ENCODE measurements at places on chromosomes 7 and 10. TPM values are rescaled to one million over a fixed set of nuclear protein-coding genes. Genes with fewer than 3 reads are reported as not detected.

HGF gene
- total RNA-seq: under 0.01 TPM

GHRHR gene
- not detected for total RNA-seq

SEMA4G gene
- total RNA-seq: 1.3 TPM

OR2A5 gene
- total RNA-seq: not detected

DDX50 gene
- total RNA-seq: 36.0 TPM

CASTOR2 gene
- total RNA-seq: 4.0 TPM

PDE1C gene
- 0.34 TPM for total RNA-seq

HOXA9 gene
- not detected for total RNA-seq

C10orf62 gene
- 0.73 TPM for total RNA-seq

JCAD gene
- under 0.01 TPM for total RNA-seq

KIAA1549 gene
- total RNA-seq: 1.7 TPM

OIT3 gene
- total RNA-seq: not detected

DNA2 gene
- 13.3 TPM for total RNA-seq

OPN1SW gene
- total RNA-seq: not detected

BMPER gene
- not detected for total RNA-seq

PARD3 gene
- 27.5 TPM for total RNA-seq

PPP1R3C gene
- total RNA-seq: 47.4 TPM

GSTO2 gene
- 3.1 TPM for total RNA-seq

WASHC2C gene
- 36.1 TPM for total RNA-seq

MRC1 gene
- total RNA-seq: under 0.01 TPM

DNAH11 gene
- total RNA-seq: not detected
